LHCN-M2 (cell line): ENCODE measurements at places on chromosomes 3 and 15. TPM values are rescaled to one million over a fixed set of nuclear protein-coding genes. Genes with fewer than 3 reads are reported as not detected.

- no peak for DNase-seq
Measured at GRCh38 chr15:74625693-74626092, 10.1 kb downstream of the CLK3 start.

DNA sequence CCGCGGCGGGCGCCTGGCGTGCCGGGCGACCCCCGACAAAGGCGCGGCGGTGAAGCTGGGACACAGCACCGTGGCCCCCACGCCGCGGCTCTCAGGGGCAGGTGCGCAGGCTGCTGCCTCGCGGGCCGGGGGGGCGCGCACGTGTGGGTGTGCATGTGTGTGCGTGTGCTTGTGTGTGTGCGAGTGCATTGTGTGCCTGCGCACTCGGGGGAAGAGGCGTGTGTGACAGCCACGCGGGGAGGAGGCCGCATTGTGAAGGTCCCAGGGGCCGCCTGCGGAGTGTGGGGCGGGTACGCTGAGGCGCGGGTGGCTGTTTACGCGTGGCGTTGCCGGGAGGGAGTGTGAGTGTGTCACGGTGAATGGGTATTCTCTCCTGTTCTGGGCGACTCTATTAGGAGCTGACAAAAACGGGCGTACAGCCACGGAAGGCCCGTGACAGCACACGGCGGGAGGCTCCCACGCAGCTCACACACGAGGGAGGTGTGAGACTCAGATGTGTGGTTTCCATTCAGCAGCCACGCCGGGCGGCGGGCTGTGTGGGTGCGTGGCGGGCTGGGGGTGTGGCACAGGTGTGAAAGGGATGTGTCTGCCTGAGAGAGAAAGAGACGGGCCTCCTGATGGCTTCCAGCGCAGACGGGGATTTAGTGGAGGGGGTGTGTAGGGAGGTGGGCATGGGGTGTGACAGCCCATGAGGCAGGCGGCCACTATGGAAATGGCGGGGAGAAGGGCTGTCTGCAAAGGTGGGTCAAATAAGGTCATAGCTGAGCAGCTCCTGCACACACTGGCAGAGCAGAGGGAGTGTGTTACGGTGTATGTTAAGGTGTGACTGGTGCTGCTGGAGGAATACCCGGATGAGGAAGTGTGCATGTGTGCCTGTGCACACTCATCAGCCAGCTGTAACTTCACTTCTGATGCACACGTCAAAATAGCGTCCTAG is 750 bp downstream of the PODXL2 start:
- no peak for DNase-seq

DNA sequence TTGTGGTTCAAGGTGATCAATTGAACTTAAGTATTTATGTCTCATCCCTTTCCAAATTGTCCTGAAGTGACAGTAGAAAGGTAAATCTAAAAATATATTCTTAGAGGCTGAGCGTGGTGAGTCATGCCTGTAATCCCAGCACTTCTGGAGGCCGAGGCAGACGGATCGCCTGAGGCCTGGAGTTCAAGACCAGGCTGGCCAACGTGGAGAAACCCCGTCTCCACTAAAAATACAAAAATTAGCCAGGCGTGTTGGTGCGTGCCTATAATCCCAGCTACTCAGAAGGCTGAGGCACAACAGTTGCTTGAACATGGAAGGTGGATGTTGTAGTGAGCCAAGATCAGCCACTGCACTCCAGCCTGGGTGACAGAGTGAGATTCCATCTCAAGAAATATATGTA is 226.6 kb downstream of the DPH6 start:
- DNase-seq, result no peak

DNA sequence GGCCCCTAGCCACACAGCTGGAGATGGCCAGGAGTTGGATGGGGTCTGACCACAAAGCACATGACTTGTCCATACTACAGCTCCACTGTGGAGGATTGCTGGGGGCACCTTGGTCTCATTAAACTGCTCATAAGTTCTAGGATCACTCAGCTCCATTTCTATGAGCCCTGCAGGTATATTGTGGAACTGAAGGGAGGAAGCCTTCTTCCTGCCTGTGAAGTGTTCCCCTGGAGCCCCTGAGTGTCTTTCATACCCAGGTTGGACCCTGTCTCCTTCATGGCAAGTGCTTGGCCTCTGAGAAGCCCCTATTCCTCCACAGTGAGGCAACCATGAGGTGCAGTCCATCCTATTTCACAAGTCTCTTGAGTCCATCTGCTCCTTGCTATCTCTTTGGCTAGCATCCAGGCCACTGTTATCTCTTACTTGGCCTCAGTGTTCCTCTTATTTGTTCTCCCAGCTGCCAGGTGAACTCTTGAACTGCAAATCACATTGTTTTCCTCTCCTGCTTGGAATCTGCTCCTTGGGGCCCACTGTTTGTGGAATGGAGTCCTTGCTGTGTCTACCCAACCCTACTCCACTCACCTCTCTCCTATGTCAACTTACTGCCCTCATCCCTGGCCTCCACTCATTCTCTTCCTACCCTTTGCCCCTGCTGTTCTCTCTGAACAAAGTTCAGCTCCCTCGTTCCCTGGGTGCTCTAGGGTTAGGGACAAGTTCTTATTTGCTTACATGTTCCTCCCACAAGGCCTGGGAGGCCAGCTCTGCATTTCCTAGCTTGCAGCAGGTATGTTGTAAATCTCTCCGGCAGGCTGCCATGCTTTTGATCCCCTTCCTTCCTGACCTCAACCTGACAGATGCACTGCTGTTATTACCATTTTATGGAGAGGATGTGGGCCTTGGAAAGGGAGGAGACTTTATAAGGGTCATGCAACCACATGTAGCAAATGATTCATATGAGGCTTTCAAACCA is 1.2 kb downstream of the ACOX2 start:
- DNase-seq, result peak; percentile 45

The ZNF620 gene
- 0.23 and 0.64 TPM in 2 replicates for total RNA-seq

The SPESP1 gene
- total RNA-seq, result 7.9 TPM in 2 replicates

DNA sequence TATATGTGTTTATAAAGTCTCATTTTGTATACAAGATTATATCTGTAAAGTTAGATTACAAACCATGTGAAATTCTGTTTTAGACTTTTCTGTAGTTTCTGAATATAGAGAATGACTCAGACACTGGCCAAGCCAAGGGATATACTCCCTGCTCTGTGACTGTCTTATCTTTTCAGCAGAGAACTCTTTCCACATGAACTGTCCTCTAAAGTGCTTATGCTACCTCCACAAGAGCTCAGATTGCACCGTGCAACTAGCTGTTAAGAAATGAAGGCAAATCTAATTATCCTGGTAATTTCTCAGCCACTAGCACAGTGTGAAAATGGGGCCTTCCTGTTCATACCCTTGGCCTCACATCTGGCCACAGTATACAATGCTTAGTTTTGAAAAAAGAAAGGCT is 44.3 kb upstream of the CPNE4 start:
- peak; percentile 5 for DNase-seq

The RLBP1 gene
- not detected in 2 replicates for total RNA-seq

- peak; percentile 62 for DNase-seq
Measured at GRCh38 chr3:88462230-88462629, 312.5 kb downstream of the C3orf38 start.

DNA sequence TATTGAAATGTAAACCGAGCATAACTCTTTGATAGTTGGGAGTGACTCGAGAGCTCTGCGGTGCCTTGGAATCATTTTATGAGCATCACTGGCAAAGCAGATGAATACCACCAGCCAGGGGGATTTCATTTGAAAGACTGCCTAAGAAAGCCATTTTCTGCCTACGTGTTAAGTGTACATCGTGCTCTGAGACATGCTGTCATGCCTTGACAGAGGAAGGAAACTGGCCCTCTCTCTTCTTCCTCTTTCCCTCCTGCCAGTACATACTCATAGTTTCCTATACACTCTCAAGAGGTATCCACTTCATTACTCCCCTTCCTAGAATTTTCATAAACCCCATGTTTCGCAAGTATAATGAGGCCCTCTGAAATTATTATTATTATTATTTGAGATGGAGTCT is 8.8 kb downstream of the BCL2A1 start:
- DNase-seq, result no peak

DNA sequence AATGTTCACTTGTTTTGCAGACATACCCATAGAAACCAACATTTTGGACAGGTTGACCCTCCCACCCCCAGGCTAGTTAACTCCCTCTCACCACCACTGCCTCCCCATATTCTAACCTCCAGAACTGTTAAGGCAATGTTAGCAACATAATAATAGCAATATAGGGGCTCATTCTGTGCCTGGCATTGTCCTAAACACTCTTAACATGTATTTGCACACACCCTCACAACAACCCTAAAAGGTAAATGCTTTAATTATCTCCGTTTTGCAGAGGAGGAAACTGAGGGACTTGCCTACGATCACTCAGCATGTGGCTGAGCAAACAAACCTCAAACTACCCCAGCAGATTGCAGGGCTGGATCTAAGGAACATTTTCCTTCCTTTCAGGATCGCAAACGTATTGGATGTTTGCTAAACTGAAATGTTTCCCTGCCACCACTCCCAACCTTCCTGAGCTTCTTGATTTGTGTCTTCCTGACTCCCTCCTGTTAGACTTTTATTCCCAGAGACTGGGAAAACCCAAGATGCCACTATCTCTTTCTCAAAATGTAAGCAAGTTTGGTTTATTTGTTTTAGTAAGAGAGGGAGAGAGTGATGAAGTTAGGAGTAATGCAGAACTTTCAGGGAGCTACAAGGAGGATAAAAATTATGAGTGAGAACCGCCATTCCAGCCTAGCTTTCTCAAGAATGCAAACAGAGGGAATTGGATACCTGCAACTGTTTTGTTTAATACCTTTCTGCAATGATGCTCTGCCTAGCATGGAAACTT is 1.3 kb downstream of the SCG5 start:
- no peak for DNase-seq

DNA sequence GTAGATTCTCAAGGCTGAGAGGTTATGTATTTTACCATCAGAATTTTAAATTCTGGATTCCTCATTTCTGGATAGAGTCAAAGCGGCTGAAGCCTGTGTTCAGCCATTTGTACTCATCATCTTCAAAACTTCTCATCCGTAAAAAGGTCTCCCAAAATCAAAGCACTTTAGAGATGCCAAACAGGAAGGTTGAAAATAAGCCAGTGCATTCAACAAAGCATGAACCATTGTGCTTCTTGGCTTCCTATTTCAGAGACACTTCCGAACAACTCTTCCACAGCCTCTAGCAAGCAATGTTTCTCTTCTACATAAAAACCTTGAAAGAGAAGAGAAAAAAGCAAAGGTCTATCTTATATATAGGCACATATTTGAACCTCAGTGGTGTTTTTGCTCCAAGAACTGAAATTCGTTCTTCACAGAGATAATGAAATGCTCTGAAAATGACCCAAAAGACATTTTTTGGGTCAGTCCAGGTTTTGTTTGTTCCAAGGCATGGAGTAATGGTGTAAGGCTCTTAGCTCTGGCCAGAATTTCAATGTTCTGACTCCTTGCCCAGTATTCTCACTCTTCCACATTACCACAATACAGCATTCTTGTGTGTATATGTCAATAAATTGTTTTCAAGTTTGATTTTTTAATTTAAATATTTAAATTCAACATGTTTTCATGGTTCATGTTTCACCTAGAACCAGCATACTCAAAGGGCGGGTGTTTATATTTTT is 163.1 kb downstream of the STAC start:
- DNase-seq, result no peak

The PLA2G4E gene
- not detected in 2 replicates for total RNA-seq

DNA sequence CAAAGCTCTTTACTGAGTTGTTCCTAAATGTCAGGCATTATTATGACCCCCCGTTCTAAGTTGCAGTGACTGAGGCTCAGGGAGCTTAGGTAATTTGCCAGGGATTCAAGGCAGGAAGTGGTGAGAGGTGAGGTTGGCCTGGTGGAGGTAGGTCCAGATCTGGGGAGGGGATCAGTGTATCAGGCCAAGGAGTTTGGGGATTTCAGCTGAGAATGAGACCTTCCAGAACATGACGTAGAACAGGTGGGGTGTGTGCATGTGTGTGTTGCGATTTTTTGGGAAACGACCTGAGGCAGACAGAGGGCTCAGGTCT is 41.1 kb upstream of the MRPS22 start:
- no peak for DNase-seq

The MAP6D1 gene
- 3.1 and 4.6 TPM in 2 replicates for total RNA-seq

- no peak for DNase-seq
Measured at GRCh38 chr3:139124197-139124596, 79.5 kb upstream of the PRR23C start.

DNA sequence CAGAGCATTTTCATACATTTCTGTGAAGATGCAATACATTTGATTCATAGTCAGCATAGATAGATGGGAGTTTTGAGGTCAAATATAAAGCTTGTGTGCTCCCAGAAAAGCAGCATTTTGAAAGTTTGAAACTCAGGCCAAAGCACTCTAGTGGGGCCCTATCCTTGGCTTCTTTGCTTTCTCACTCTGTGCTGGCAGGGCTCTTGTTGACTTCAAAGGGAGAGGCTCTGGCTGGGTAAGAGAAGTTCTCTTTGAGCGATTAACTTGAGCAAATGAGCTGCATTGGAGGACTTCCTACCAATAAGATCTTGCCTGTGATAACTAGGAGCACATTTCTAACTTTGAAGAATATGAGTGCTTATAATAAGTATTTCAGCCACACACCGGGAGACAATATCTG is 214.0 kb upstream of the RARB start:
- DNase-seq, result no peak

DNA sequence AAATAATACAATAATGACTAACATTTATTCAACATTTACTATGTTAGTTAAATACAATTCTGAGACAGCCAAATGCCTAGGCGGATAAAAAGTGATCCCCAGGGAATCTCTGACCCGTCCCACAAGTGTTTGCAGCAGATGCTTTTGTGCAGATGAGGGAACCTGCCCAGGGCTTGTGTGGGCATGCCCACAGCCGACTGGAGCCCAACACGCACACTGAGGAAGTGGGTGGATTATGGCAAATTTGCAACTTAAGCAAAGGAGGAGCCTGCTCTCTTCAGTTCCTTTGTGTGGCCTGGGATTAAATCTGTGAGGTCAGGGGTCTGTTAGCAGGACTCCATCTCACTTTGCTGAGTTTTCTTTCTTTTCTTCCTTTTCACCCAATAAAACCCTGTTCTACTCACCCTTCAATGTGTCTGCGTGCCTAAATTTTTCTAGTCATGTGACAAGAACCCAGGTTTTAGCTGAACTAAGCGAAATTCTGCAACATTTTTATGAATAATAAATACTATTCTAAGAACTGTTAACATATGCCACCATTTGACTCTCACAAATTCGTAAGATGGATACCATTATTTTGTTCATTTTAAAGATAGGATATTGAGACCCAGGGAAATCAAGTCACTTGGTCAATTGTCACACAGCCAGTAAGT is 13.9 kb upstream of the RTP1 start:
- peak; percentile 76 for DNase-seq

DNA sequence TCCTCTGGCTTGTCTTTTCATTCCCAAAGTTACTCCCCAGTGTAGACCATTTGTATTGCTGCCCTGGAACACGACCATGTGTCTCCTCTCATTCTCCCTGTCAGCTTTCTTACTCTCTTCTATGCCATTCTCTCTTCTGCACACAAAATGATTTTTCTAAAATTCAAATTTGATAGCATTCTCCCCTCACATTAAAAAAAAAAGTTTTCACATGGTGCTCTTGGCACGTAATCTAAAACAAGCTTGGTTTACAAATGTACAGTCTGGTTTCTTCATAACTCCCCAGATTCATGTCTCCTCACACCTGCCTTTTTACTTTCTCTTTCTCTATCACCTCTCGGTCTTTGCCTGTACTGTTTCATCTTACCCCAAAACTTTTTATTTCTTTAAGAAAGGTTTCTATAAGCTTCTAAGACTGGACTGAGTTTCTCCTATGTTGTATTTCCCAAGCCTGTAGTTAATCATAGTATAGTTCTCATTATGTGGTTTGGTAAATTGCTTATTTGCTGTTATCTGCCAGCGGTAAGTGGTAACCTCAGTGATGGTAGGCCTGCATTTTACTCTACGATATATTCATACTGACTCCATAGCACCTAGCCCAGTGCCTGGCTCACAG is 31.2 kb downstream of the BCHE start:
- no peak for DNase-seq
